Activated CD8-positive, alpha-beta T cell treated with anti-CD3 and anti-CD28 coated beads for 36 hours (primary cell): ENCODE measurements at places on chromosomes 11 and 22. TPM values are rescaled to one million over a fixed set of nuclear protein-coding genes. Genes with fewer than 3 reads are reported as not detected.

DNA sequence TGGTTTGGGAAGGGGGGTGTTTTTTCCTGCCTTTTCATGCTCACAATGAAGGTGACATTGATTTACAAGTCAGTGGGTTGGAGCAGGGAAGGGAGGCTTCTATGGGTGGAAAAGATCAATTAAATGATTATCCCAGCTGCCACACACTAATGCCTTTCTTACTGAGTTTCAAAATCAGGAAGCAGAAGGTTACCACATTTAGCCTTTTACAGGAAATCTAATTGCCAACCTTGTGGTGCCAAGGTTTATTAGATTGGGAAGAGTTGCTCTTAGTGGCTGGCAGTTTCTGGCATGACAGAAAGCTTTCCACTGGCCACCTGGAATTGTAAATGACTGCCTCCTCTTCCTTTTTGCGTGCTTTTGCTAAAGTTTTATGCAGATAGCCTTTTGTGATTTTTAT is 98.7 kb downstream of the NAV2 start:
- DNase-seq, result no peak
- H3K4me1 ChIP-seq, result no peaks in the 10 kb centered on the region
- H3K27ac ChIP-seq, result no peak overlapping the region
- H3K36me3 ChIP-seq, result no peaks in the 10 kb centered on the region
- H3K4me3 ChIP-seq, result no peak overlapping the region

- H3K27me3 ChIP-seq, result no peaks in the 10 kb centered on the region
- peak overlapping the region; percentile 96 for H3K27ac ChIP-seq
- H3K4me1 ChIP-seq, result peaks cover 68% of the 10 kb centered on the region
- peak overlapping the region; percentile 72 for H3K4me3 ChIP-seq
Measured at GRCh38 chr11:58525037-58525614, 17.2 kb upstream of the OR5B21 start.

GRCh38 chr11:46493791-46494190 is 100.0 kb downstream of the AMBRA1 start:
- DNase-seq, result no peak
- H3K27ac ChIP-seq, result no peak overlapping the region
- H3K27me3 ChIP-seq, result no peaks in the 10 kb centered on the region

DNA sequence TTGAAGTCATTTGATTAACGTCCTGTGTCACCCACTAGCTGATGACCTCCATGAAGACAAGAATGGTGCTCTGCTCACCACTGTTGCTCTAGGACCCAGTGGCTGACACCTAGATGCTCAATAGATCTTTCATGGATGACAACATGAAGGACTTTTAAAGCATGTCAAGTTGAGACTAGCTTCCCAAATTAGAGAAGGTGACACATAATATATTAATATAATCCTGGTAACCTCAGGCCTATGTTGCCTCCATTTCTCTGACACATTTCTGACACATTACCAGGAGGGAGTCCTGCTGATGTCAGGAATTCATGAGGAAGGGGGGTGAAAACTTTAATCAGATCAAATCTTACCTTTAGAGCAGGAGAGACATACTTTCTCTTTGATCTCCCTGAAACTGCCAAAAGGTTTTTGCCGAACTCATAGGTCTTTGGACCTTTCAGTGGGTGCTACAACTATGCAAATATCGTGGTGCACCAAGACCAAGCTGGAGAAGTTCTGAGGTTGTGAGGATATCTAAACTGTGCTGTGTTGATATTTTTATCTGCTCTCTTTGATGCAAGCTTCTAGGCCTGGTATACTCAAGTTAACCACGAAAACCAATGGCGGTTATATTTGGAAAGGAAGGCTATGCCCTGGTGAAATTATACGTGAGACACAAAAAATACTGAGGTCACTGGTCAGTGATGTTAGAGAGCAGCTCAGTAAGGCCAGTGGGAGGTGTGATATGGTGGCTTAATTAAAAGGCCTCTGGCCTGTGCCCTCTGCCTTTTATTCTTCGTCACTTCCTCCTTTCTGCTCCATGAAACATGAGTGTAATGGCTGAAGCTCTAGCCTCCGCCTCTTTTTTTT is 13.2 kb upstream of the AMPD3 start:
- H3K27me3 ChIP-seq, result no peaks in the 10 kb centered on the region
- H3K4me3 ChIP-seq, result no peak overlapping the region
- H3K36me3 ChIP-seq, result no peaks in the 10 kb centered on the region
- H3K27ac ChIP-seq, result peak overlapping the region; percentile 47
- DNase-seq, result peak; percentile 66
- peaks cover 45% of the 10 kb centered on the region for H3K4me1 ChIP-seq

- DNase-seq, result no peak
- no peaks in the 10 kb centered on the region for H3K4me1 ChIP-seq
- no peaks in the 10 kb centered on the region for H3K36me3 ChIP-seq
- no peak overlapping the region for H3K4me3 ChIP-seq
Measured at GRCh38 chr11:13120691-13121090, 111.6 kb downstream of the RASSF10 start.

GRCh38 chr22:38953577-38954413 is 3.6 kb upstream of the APOBEC3A start:
- peak overlapping the region; percentile 22 for H3K4me3 ChIP-seq
- peaks cover 9% of the 10 kb centered on the region for H3K27me3 ChIP-seq
- H3K36me3 ChIP-seq, result no peaks in the 10 kb centered on the region
- DNase-seq, result peak; percentile 89
- H3K27ac ChIP-seq, result peak overlapping the region; percentile 89
- peaks cover 28% of the 10 kb centered on the region for H3K4me1 ChIP-seq

Gene RAB39A
- not detected for total RNA-seq

Gene TYMP
- total RNA-seq, result 24.2 TPM
